ENCODE measurements at places on chromosomes 13 and 19.

DNA sequence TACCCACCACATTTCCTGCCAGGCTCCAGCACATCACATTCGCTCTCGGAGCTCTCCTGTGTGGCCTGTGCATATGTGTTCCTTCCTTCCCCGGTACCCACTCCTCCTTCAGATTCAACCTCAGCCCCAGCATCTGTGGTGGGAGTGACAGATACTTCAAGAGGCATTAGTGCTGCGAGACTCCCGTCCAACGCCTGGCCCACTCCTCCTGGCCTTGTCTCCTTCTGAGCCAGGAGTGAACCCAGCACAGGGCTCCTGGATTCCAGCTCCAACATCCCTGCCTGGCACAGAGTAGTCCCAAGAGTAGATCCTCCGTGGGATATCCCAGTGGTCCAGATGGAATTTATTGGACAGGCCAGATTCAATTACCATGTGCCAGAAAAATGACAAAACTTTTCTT is 55.9 kb downstream of the SACS start:
- no peak for DNase-seq

GRCh38 chr13:48153186-48153585 is 58.3 kb upstream of the MED4 start:
- no peak for DNase-seq

GRCh38 chr19:1618157-1619093 is 13.2 kb upstream of the UQCR11 start:
- DNase-seq, result no peak

- no peak for DNase-seq
Measured at GRCh38 chr19:39017026-39017425, 15.3 kb downstream of the FBXO27 start.

- DNase-seq, result no peak
Measured at GRCh38 chr19:14577885-14578427, 4.9 kb upstream of the CLEC17A start.
